ENCODE measurements at places on chromosomes 6 and 20.

DNA sequence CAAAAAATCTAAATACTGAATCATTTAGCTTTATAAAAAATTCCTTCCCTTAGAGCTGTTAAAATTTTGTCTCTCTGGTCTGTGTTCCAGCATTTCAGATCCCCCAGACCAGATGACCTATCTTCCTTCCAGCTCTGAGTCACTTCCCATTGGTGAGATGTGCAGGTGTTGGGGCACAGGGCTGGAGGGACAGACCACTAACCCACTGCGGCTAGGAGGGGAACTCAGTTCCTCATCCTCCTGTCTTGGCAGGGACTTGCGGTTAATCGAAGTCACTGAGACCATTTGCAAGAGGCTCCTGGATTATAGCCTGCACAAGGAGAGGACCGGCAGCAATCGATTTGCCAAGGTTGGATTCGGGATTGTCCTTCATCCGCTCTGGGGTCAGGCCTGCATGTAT is 6.0 kb downstream of the CNPY3 start:
- DNase-seq: no peak

- DNase-seq: peak; percentile 61
Observed at GRCh38 chr6:43923376-43924221, 153.6 kb downstream of the VEGFA start.

DNA sequence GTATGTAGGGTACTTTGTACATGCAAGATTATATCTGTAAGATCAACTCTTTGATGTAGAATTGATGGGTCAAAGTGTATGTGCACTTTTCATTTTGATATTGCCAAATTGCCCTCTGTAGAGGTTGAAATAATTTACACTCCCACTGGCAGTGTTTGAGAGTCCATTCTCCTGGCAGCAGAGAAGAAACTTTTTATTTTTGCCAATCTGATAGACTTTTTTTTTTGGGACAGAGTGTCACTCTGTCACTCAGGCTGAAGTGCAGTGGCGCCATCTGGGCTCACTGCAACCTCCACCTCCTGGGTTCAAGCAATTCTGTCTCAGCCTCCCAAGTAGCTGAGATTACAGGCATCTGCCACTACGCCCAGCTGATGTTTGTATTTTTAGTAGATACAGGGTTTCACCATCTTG is 199.2 kb downstream of the ZFAND3 start:
- no peak for DNase-seq

DNA sequence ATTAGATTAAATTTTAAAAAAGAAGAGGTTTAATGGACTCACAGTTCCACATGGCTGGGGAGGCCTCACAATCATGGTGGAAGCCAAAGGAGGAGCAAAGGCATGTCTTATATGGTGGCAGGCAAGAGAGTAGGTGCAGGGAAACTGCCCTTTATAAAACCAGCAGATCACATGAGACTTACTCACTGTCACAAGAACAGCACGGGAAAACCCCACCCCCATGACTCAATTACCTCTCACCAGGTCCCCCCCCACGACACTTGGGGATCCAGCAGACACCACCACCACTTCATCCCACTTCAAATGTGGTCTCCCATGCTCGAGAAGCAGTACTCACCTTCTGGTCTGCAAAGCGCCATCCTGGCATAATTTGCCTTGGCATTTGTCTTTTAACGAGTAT is 24.6 kb downstream of the MTFR2 start:
- DNase-seq: no peak

DNA sequence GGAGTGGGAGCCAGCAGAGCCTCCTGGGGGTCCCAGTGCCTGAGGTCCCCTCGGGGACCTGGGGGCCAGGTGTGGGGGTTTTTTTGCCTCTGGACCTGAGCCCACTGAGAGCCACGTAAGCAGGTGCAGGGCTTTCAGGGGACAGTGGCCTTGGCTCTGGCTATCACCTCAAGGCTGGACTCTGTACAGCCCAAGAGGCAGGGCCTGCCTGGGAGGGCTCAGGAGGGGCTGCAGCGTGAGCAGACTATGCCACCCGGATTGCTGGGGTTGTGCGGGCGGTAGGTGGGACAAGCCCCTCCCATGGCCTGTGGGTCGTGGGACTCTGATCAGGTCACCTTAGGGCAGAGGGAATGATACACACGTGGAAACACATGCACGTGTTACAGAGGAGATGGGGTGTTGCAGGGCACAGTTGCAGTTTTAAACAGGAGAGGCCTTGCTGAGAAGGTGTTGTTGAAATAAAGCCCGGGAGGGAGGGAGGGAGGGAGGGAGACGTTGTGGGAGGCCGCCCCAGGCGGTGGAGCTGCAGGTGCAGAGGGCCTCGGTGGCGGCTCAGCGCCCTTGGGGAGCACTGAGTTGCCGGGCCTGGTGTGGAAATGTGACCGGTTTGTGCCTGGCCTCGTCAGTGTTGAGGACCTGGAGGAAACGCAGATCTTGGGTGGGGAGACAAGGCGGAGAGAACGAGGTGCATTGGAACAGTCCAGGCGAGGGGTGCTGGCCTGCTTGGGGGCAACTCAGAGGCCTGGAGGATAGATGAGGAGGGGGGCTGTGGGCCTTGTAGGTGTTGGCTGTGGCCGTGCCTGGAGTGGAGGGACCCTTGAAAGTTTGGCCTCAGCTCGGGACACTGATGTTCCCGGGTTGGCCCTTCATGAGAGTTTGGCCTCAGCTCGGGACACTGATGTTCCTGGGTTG is 2.3 kb downstream of the TCEA2 start:
- DNase-seq: peak; percentile 37

DNA sequence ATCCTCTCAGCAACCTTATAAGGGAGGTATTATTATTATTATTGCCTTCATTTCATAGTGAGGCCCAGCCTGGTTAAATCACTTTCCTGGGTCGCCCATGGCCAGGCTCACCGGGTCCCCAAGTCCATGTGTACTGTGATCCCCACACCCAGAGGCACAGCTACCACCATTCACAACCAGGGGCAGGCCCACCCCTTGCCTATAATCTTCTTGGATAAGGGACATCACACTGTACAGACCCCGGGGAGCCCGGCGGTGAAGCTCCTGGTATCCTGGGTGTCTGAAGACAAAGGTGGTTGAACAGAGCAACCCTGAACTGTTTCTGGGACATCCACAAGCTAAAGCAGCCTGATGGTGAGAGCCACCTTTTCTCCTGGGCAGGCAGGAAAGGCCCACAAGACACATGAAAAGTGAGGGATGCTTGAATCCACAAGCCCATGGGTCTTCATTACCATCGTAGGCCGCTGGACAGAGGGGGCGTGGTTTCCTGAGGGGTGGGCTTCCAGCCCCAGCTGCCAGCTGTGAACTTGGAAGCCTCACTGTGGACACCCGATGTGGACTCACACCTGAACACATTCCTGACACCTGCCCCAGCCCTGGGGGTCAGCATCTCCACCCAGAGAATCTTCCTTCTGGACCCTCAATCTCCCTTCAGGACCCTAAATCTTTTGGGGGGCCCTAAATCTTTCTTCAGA is 185.5 kb upstream of the PMEPA1 start:
- no peak for DNase-seq

DNA sequence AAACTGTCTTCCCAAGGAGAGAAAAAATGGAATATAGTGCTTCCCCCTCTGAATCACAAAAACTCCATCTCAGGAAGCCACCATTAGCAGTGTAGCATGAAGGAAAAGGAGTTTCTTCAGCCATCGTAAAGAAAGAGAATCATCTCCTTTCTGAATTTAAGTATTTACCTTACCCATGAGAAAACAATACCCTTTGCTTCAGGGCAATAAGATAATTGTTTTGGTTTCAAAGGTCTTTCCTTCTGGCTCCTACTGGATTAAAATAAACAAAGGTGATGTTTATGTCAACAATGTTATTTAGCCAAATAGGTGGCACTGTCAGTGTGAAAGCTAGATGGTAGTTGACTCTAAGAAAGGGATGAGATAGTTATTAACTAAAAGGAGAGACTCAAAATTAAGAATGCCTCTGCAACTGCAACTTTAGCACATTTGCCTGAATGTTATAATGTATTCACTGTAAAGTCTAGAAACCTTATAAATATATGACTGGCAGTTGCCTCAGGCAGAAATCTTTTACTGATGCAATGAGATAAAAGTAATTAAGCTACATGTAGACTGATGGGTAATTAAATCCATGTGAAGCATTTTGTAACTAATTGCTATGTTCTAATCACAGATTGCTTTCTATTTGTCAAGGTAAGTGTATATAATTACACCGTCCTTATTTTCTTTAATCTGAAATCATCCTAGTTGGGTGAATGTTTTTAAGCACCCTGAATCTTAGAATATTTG is 399.0 kb downstream of the CDKAL1 start:
- DNase-seq: no peak

DNA sequence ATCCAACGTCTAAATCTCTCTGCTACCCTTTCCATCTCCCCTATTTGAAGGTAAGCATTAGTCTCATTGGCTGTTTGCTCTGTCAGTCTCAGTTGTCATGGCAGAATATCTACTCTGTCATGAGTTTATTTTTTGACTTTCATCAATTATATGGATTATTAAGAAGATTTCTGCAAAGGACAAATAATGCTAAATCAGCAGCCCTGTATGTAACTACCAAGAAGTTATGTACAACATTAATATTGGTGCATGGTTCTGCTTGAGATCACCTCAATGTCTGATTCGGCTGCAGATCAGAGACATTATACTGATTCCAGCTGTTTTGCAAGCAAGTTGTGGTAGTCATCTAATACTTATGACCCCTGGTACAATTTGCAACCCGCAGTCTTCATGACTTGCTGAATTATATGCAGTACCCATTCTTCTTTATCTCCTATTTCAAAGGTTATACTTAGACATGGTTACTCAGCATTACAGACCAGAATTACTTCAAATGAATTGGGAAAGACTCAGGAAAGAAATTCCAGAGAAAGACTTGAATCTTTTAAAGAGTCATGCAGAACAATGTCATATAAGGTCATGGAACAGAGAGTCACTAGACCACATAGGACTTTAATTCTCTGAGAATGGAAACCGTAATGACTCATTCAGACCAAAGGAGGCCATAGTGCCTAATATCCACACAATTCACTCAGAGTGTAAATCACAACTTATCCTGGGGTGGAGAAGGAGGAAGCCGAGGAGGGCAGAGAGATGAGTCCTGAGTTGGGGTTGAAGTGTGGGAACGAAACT is 201.4 kb downstream of the IBTK start:
- peak; percentile 11 for DNase-seq

- DNase-seq: no peak
Observed at GRCh38 chr6:169157197-169158148, 96.2 kb downstream of the THBS2 start.

GRCh38 chr6:16810411-16810810 is 49.2 kb upstream of the ATXN1 start:
- DNase-seq: no peak

DNA sequence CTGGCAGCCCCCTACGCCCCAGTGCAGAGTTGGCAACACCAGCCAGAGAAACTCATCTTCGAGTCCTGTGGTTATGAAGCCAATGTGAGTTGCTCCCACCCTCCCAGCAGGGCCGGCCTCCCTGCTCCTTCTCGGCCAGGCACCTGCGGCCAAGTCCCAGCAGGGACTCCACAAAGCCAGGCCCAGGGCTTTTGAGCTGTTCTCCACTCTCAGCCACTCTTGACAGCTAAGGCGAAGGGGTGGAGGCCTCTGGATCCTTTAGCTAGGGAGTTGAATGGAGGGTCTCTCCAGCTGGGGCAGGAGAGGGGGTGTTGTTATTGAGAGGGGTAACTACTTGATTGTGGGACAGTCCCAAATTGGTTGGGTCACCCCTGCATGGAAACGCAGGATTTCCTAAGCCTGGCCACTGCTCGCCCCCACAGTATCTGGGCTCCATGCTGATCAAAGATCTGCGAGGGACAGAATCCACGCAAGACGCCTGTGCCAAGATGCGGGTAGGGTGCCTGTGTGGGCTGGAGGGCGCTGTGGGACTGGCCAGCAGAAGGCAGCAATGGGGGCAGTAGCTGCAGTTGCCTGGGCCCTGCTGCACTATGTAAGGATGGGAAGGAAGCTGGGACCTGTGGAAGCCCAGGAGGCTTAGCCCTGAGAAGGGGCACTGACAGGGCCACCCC is 58.3 kb downstream of the TCP11 start:
- no peak for DNase-seq

DNA sequence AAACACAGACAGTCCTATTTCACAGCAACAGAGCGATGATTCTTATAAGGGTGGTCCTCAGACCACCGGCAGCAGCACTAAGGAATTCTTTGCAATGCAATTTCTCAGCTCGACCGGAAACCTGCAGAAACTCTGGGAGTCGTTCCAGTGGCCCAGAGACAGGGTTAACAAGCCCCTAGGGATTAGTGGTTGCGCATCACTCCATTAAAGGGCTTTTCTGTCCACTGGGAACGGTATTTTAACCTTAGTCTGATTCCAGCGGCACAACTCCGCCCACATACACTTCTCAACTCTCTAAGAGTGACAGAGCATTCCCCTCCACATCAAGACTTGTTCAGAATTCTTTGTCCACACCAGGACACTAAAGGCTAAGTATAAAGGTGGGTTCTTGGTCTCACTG is 341.5 kb downstream of the TFAP2A start:
- DNase-seq: no peak

DNA sequence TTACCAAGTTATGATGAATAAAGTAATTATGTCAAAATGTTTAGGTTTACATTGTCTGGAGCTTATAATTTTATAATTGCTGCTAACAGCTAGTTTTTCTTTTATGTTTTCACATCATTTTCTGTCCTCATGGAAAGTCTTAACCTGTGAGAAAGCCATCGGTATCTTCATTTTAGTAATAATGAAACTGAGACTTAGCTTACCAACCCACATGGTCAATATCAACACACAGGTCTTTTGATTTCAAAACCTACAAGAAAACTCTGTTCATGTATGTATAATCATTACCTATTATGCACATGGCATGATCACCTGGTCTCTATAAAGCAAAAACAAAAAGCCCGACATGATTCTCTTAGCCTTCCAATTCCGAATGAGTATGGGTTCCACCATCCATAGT is 61.9 kb downstream of the KCNQ5 start:
- no peak for DNase-seq

DNA sequence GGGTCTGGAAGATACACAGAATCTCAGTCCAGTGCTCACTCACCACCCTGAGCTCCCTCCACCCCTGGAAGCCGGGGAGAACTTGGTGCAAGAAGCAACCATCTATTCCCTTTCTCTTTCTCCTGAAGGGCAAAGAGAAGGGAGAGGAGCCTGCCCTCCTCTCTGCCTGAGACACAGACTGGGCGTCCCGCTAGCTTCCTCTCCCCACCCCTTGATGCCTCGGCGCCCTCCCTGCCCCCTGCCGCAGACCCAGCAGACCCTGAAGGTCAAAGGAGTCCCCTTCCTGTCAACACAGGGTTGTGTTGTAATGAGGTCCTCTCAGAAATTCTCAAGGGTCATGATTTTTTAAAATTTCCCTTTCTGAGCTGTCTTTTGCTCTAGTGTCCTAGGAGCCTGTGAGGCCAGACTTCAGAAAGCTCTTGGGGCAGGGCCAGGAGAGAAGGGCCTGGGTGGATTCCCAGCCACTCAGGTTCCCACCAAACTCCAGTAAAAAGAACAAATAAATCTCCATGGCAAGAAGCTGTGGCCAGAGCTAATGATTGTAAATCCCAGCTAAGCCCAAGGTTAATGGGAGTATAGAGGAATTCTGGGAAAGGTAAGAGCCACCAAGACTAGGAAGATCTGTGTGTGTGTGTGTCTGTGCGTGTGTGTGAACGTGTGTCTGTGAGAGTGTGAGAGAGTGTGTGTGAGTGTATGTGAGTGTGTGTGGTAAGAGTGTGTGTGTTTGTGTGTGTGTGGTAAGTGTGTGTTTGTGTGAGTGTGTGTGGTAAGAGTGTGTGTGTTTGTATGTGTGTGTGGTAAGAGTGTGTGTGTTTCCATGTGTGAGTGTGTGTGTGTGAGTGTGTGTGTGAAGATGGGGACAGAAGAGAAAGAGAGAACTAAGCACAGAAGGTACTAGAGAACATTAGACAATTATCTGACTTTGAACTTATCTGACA is 1.1 kb upstream of the JPH2 start:
- no peak for DNase-seq

GRCh38 chr20:57953638-57954037 is 243.8 kb upstream of the PMEPA1 start:
- no peak for DNase-seq
